ENCODE measurements at places on chromosomes 6 and 20.

DNA sequence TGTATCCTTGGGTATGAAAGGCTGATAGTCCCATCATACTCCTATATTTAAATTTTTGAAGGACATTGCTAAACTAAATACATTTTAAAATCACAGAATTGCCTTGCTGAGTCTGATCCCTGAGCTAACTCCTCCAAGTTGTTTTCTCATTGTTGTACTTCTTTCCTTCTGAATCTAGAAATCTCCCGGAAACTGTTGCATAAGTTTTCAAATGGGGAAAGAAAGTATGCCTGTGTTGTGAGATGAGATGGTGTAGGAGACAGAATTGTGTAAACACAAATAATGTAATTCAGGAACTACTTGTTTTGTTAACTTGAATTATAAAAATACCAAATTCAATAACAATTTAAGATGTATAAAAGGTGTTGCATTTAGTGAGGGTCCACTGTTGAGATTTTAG is 7.3 kb downstream of the PNRC1 start:
- DNase-seq: no peak

GRCh38 chr6:63352069-63352543 is 32.3 kb upstream of the LGSN start:
- no peak for DNase-seq

DNA sequence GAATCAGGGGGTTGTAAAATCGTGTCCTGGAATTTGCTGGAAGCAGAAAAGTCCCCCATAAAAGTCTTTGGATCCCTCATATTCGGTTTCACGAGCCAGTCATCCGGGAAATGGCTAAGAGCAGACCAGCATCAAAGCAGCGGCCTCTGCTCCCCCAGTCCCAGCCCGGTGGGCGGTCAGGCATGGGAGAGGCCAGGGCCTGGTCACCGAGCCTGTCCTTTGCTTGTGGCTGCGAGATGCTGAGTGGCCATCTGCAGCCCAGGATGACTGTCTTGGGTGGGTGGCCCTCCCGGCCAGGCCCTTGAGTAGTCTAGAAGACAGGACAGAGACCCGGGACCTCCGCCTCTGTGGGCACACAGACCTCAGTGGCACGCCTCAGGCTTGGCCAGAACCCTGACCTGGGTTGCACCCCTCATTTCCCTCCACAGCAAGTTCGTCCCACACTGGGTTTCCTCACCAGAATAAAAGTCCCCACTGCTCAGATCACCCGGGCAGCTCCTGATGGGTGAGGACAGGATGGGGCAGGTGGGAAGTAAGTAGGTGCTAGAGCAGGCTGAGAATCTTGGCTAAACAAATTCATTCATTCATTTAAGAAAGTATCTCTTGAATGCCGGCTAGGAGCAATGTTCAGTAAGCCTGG is 172.1 kb downstream of the BMP7 start:
- DNase-seq: no peak

DNA sequence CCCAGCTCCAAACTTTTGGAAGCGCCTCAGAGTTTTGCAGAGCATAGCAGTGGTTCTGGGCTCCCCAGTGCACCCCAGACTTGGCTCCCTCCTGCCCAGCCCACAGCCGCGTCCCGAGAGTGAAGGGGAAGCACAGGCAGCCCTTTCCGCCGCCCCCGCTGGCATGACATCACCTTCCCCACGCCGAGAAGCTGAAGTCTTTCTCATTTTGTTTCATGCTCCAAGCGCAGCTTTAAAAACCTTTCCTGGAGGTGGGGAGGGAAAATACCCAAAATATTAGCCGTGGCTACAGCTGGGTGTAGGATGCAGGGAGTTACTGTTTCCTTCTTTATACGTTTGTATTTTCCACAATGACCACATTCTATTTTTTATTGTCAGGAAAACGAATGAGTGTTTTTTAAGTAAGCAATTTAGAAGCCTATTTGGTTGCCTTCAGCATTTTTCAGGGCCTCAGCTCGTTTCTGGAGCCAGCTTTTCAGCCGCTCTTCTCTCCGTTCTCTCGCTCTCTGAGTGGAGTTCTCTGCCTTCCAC is 72.9 kb downstream of the SNX5 start:
- no peak for DNase-seq

GRCh38 chr6:101454106-101454676 is 60.7 kb downstream of the GRIK2 start:
- DNase-seq: no peak

- DNase-seq: no peak
These were observed 154.9 kb downstream of the SOX4 start for GRCh38 chr6:21748343-21749056.

GRCh38 chr20:32819992-32820697 is 391 bp downstream of the MAPRE1 start:
- DNase-seq: no peak

- no peak for DNase-seq
These were observed 4.2 kb upstream of the ZDHHC14 start for GRCh38 chr6:157376706-157377230.

DNA sequence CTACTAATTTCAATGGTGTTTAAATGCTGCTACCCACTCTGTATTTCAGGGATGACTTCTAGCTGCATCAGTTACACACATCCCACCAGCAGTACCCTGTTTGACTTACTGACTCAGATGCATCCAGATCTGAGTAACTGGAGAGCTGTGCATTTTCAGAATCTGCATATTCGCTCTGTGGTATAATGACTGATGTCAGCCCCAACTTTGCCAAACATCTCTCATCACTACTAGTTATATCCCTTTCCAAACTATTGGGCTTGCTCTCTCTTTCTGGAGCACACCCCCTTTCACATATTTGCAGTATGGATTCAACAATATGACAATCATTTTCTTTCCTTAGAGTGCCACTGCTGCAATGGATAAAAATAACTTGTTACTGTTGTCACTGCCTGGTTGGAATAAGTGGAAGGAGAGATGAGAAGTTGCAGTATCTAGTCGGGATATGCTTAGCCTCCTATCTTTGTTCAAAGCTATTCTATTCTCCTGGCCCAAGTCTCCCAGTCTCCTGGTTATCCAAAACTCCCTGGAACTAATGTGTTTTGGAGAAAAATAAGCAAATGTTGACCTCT is 3.3 kb upstream of the RSPO3 start:
- DNase-seq: no peak

DNA sequence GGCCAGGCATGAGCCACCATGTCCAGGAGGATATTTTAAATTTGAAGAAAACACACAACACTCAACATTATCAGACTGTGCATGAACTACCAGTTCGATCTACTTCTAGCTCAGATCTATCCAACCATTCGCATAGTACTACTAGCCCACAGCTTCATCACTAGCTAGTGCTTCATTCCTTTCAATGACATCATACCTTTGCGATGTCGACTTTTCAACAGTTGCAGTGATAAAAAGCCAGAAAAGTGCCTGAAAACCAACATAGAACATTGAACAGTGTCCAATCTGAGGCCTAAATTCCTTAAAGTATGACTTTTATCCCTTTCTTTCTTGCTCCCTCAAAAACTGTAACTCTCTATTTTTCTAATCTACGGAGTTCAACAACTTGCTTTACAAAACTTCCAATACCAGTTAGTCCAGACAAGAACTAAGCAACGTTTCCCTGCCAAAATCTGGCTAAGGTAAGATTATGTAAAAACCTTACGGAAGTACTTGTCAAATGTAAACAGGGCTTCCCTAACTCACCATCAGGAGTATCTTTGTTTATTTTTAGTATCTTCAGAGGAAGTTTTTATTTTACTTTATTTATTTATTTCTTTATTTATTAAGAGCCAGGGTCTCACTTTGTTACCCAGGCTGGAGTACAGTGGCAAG is 434.0 kb upstream of the JARID2 start:
- no peak for DNase-seq

DNA sequence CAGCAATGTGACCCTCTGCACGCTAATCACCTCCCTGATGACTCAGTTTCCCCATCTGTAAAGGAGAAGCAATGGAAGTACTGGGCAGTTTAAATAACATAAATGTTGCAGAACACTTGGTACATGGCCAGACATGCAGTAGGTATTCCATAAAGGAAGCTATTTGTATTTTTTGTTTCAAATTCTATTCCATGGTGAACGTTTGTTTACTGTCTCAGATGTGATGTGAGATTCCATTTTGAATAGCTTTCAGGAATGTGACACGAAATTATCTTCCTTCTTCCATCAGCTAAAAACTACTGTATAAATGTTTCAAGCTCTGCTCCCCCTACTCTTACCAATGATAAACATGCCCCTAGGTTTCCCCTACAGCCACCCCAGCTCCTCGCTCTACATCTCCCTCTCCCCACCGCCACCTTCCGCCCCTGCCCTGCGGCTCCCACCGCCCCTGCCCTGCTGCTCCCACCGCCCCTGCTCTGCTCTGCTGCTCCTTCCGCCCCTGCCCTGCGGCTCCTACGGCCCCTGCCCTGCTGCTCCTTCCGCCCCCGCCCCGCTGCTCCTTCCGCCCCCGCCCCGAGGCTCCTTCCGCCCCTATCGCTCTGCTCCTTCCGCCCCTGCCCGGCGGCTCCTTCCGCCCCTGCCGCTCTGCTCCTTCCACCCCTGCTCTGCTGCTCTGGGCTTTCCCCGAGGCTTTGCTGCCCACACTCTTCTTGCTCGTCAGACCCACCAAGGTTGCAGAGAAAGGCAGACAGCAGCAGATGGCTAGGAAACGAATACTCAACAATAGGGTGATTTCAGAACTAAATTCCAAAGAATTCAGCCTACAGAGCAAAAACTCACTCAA is 78.9 kb downstream of the THBS2 start:
- no peak for DNase-seq

DNA sequence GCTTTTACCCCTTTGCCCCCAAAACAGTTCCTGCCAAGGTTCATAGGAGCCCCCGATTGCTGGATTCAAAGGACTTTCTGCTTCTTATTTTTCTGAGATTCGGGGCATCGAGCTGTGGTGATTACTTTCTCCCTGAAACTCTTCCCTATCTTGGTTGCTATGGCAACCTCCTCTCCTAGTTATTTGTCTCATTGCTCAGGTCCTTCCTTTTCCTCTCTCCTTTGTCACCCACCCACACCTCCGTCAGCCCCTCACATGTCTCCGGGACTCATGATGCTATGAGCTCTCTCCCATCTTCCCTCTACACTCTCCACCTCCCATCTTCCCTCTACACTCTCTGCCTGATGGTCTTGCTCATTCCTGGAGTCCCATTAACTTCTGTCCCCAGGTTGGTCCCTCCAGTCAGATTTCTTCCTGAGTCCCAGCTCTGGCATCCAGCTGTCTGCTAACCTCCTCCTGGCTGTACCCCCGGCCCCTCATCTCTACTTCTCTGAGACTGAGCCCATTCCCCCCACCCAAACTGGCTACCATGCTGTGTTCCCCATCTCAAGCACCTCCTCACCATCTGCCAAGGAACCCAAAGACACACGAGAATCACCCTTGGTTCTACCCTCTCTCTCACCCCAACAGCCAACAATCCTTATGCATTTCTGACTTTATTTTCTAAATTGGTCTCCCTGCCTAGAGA is 30.2 kb upstream of the NNAT start:
- no peak for DNase-seq

DNA sequence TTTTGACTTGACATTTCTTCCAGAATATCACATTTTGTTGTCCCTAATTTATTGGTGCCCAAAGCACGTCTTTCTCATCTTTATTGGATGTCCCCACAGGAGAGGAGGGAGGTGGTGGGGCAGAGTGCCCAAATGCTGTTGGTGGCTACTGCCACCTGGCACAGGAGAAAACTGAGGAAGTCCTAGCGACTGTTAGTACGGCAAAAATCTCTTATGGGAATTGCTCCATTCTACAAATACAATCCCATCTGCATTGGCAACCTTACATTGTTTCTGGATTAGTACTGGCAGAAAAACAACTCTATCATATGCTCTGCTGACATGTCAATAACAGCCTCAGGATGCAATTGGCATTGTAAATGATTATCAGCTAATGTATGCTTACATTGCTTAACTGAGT is 235.4 kb upstream of the IRAK1BP1 start:
- no peak for DNase-seq

GRCh38 chr6:9332241-9332780 is 897.0 kb upstream of the SLC35B3 start:
- no peak for DNase-seq

Measured in CD4-positive, alpha-beta T cell treated with Interleukin-1 beta for 1 hour (primary cell).